ENCODE measurements at places on chromosomes 3 and 15. TPM values are rescaled to one million over a fixed set of nuclear protein-coding genes. Genes with fewer than 3 reads are reported as not detected.

ZIC4 gene
- not detected for total RNA-seq

STAC gene
- total RNA-seq: 29.0 TPM

SAMD7 gene
- total RNA-seq: not detected

OSBPL10 gene
- 42.4 TPM for total RNA-seq

Data from mammary microvascular endothelial cell (primary cell).